ENCODE measurements at places on chromosomes 11 and 22.

GRCh38 chr22:45537734-45538181, 35.1 kb downstream of the FBLN1 start:
- DNase-seq: no peak

DNA sequence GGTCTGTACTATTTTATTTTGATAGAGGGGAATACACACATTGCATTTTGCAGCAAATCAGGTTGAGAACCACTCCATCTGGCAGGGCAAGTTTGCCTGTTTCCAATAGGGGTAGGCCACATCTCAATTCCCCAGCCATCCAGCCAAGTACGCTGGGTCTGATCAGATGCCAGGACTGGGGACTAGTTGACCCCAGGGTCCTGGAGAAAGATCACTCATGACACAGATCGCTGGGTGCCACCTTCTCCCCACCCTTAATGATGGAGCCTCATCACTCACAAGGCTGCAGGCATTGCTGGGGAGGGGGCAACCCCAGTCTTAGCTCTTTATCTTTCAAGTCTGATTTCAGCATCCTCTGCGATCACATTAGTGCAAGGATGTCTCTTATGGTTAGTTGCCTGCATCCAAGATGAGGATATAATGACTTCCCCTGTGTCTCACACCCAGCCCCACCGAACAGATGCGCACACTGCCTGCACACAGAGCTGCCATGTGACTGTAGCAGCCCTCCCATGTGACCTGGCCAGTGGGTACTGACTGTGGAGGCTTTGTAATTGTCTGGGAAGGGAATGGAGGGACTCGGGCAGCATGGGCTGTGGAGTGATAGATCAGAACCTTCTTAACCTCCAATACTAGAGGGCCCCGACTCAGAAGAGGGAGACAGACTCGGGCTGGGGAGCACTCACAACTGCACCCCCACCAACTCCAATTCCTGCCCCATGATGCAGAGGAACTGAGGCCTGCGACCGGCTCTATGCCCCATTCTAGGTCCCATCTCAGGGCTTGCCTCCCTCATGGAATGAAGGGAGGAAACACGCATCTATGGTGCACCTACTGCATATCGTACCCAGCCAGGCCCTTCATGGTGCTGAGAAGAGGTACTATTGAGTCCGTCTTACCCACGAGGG, 155.8 kb downstream of the DSCAML1 start:
- no peak for DNase-seq

DNA sequence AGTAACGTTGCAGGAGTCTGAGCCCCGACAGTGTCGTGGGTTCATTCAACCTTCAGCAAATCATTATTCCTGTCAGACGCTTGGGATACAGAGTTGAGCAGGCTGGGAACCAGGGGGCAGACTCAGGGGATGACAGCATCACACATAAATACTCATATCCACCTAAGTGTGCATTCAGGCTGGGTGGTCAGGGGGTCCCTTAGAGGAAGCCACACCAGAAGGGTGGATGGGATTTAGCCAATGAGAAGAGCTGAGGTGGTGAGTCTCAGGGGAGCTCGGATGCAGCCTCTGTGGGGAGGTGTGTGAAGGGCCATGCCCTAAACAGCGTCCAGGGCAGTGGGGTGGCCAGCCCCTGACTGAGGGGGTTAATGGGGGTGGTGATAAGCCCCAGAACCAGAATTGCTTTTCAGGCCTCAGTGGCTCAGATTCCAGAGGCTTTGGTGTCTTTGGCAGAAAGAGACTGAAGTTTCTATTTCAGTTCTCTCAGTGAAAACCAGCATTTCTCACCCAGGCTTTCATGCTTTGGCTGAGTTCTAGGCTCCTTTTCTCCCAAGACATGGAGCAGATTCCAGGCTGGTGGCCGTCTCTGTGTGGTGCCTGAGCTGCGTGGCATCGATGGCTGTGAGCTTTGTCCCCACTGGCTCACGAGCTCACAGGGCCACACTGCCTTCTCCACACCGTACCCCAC, 83.9 kb upstream of the CLDN5 start:
- no peak for DNase-seq

- DNase-seq: no peak
Measured at GRCh38 chr11:85076535-85077330, 550.4 kb downstream of the DLG2 start.

DNA sequence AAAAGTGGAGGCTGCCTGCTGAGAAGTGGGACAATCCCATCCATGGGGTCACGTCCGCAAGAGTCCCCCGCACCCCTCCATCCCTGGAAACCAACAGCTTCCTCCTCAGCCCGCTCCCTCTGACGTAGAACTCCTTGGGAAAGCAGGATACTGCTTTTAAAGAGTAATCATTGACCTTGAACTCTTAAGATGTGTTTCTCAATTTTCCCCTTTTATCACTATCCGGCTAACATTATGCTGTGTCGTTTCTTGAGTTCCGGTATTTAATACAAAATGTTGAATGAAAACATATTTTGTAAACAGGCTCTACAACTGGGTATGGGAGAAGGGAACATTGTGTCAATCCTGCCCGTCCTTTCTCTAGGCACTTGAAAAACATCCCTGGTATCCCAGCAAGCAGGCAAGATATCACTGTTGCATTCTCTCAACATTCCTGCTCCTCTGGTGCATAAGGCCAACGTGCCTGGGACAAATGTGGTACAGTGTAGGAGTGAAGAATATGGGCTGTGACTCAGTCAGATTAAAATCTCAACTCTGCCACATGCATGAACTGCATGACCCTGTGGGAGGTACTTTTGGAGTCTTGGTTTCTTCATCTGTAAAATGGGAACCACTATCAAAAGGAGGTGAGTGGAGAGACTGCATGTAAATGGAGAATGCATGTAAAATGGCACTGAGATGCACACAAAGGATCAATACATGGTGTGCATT, 52.8 kb downstream of the WT1 start:
- DNase-seq: no peak

DNA sequence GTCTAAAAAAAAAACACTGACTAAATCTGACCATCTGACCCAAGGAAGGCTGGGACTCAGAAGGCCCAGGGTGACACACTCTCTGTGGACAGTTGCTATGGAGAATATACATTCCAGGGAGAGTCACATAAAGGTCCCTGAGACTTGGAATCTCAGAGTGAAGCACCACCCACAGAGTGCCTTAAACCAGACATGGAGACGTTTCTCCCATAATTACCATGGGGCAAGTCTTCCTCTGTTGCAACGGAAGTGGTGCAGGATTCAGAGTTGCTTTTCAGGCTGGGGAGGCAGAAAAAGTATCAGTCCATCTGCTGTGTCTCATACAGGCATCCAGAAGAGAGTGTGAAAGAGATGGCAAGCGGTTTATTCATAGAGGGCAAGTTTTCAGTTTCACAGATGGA, 58.7 kb upstream of the SLN start:
- DNase-seq: no peak

- DNase-seq: no peak
Measured at GRCh38 chr11:1927026-1927847, 7.7 kb downstream of the TNNT3 start.

GRCh38 chr22:27754247-27754887, 47.2 kb downstream of the MN1 start:
- no peak for DNase-seq

DNA sequence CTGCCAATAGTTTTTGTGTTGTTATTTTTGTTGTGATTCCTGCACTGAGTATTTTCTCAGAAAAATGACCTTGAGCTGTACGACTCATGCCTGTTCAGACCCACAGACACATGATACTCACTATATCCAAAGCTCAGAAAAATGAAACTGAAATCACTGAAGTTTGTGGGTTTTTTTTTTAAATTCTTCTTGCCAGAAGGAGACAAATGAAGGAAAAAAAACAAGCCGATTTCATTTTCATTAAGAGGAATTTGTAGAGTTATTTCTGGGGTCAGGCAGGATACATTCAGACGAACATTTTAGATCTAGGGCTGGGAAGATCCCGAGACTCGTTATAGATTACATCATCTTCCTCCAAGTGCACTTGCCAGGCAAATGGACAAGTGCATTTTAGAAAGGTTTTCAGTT, 60.4 kb downstream of the BMAL1 start:
- DNase-seq: no peak

- no peak for DNase-seq
Measured at GRCh38 chr11:91230647-91231046, 994.0 kb upstream of the FAT3 start.

DNA sequence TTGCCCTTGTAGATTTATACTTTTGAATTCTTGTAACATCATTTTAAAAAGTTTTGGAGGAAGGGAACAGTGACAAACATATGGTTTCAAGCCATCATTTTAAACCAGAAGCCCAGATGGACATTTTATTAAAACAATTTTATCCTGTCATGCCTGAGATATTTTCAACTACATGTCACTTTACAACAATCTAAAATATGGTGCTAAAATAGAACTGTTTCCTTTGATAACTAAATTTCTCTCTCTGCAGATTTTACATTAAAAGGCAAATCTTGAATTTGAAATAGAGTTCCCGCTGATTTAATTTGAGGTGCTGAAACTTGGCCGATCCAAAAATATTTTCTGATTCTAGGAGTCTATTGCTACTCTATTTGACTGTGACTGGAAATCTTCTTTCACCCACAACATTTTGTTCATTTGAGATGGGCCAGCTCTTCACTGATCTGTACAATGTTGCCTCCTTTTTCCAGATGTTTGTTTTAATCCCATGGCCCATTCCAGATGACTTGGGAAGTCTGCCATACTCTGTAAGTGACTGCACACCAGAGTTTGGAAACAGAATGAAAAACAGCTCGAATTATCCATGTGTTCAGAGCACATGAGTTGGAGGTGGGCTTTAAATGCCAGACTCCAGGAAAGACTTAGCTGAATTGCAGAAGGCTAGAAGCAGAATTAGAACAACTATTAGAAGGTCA, 402.5 kb downstream of the TMEM135 start:
- no peak for DNase-seq

DNA sequence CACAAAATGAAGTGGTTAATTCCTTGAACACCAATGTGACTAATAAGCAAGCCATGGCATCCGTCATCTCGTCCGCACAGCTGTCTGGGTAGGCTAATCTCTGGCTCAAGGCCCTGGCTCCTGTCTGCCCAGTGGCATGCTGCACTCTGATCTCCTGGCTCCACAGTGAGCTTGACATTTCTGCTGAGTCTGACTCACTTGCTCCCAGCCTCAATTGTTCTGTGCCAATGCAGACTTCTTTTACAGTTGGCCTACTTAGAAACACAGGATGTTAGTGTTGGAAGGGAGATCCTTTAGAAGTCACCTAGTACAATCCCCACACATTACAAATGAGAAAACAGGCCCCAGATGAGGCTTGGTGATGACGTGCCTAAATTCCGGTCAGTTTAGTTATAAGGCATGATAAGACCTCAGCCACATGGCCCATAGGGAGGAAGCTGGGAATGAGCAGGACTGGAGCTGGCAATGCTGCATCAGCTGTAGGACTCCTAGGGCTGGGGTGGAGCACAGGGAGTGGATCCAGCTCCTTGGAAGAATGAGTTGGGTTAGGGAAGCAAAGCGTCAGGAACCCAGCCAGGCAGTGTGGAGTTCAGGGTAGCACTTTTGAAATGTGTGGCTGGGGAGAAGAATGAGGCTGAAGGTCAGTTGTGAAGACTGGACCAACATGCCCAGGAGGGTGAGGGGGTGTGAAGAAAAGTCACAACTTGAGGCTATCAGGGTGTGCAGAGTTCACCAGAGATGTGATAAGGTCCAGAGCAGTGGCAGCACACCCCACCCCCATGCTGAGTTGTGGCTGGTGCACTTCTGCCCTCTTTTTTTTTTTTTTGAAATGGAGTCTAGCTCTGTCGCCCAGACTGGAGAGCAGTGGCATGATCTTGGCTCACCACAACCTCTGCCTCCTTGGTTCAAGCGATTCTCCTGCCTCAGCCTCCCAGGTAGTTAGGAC, 70.2 kb upstream of the EED start:
- no peak for DNase-seq

DNA sequence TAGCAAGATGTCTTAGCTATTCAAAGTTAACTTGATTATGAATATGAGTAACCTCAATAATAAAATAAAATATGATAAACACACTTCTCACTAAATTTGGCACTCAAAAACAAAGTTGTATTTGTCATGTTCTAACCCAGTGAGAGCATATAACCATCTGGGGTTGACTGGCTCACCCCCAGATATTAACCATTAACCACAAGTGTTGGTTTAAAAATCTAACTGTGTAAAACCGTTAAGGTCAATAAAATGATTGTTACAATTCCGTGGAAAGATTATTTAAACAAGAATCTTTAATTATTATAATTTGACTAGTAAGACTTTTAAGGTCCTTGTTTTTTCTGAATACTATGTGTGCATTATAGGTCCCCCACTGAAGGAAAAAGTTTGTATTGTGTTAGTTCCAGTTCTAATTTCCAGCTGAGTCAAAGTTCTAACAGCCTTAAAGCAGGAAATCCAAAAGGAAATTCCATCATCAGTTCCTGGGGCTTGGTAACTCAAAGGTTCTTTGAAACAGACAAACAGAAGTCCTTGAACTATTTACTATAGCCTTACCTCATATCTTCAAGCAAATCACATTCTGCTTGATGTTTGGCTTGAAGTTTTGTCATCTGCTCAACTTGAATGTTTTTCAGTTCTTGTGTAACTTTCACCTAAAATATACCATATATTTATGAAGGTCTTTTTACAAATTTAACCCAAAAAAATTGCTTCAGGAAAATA, 2.5 kb downstream of the FCHSD2 start:
- DNase-seq: no peak
